ENCODE measurements at places on chromosomes 2 and 18.

- DNase-seq: no peak
Observed at GRCh38 chr18:44246001-44246400, 434.7 kb upstream of the SETBP1 start.

GRCh38 chr2:52597346-52597745 is 1170.3 kb upstream of the CHAC2 start:
- no peak for DNase-seq

DNA sequence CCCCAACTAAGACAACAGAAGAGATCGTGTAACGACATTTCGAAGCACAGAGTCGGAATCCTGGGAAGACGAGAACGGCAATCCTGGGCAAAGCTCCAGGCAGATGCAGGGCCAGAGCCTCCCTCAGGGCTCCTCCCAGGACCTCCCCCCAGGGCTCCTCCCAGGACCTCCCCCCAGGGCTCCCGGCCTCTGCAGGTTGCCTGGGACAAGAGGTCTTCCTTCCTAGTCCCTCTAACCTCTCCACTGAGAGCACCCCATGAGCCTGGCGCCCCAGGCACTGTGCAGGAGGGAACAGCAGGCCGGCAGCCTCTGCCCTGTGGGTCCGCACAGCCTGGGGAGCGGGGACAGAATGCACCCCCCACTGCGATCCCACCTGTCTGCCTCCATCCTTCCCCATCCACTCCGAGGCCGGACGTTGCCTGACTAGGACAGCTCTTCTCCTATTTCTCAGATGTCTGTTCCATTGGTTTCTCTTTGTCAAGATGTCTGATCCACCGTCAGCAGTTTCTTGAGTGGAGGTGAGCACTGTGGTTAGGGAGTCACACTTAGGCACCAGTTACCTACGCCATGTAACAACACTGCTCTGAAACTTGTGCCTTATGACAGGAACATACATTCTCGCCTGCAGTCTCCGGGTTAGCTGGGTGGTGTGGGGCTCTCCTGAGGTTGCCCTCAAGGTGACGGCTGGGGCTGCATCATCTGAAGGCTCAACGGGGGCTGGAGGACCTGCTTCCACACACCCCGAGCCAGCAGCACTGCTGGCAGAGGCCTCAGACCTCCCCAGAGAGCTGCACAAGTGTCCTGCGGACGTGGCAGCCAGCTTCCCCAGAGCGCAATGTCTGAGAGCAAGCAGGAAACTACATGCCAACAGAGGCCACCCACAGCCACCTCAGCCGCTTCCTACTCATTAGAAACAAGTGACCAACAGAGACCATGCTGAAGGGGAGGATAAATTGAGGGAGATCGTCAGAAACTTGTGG is 28.9 kb downstream of the ADI1 start:
- no peak for DNase-seq

- DNase-seq: no peak
Observed at GRCh38 chr2:204201507-204201906, 264.9 kb downstream of the ICOS start.

DNA sequence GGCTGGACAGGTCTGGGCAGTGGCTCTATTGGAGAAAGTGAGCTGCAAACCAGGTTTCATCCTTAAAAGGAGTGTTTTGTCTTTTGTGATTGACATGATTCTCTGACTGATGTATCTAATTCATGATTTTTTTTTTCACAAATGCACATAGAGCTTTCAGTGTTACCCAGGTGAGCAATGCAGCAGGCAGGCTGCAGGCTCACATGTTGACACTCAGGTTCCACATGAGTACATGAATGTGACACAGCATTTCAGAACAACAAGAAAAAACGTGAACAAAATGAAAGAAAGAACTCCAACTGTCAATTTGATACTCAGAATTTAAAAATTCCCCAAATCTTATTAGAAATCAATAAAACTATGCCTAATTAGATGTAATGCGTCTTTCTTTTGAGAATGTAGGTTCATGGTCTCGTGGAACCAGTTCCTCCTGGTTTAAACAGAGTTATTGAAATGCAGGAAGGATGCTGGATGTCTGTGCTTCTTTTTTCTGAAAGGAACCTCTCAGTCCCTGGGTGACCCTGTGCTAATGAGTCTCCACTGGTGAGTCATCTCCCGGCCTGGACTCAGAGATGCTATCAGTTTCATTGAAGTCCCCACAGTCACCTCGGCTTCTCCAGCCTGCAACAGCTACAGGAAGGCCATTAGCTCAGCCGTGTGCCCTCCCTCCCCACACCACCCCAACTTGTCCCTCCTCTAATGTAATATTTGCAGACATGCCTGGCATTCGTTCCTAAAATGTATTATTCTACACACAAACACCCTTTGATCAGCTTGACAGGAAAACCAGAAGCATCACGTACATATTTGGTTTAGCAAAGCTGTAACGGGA is 430.4 kb downstream of the LPIN1 start:
- peak; percentile 76 for DNase-seq

DNA sequence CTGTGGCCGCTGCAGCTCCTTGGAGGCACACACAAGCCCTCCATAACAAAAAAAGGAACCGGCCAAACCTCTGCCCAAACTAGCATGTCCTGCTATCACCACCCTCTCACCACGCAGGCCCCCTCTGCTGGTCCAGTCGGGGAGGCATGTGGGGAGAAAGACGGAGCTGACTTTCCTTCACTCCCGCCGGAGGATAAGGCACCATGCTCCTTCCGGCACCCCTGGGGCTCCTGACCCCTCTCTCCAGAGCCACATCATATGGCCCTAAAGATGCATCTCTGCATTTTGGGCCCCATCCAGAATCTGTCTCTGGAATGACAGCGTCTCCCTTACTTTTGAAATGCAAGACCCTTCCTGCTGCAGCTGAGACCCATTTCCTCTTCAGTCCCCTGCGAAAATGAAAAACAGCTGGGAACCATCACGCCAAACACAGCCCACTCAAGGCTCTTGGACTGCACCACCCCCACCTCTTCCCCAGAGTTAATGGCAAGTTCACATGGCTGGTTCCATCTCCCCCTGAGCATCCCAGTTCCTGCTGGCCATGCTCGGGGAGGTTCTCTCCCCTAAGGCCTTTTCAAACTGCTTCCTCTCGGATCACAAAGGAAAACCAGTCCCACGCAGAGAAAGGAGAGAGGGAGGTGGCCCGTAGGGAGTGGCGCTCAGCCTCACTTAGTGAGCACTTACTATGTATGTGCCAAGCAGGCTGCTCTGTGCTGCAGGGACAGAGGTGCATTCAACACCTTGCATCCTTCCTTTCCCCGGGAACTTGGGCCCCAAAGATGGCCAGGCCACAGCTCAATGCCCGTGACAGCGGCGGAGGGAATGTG is 35.2 kb upstream of the MLPH start:
- no peak for DNase-seq

GRCh38 chr2:38268691-38269327 is 108.3 kb downstream of the ATL2 start:
- DNase-seq: no peak

DNA sequence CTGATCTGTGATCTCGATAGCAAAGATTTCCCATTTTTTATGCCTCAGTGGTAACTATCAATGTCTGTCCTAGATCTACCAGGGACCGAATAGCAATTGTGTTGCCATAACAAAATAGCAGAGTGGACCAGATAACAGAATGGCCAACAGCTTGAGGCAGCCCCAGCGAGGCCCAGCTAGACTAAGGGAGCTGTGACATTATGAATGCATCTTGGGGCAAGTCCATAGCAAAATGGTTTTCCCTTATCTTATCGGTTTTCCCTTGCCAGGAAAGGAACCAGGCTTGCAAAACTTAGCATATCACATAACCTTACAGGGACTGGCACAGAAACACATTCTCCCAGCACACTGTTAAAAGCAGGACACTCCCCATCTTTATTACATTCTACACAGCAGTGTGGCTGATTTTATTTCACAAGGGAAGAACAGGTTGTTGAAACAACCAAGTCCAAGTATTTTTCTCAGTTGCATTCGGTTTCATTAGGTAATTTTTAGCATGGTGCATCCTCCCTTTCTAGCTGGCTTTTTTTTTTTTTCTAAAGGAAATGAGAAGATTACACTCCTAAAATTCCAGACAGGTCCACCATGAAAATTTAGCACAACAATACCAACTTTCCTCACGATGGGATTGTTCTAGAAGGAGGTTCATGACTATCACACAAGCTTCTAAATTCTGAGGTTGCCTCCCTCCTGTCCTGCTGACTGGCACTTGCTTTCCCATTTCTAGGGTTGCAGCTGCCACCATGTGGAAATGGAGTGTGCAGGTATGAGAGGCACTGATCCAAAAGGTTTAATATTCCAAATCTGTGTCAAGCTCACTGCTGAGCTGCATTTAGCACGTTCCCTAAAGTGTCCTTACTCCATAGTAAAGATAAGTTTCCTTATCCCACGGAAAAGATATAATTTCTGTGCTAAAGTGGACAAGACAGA is 97.0 kb upstream of the SLC35G4 start:
- DNase-seq: no peak

DNA sequence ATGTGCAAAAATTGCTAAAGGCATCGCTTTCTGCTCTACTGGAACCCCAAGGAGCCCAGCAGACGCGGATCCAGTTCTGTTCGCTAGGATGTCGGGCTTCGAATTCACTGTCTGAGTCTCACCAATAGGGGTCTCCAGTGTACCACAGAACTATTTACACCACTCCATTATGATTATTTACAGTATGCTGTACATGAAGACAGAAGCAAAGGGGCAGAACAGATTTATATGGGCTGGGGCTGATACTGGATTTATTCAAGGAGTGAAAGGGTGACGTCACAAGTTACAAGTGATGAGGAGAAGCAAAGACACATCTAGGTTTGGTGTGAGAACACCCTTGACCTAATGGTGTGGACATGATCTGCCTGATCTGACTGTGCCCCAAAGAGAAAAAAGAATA is 185.3 kb upstream of the ATP5MC3 start:
- DNase-seq: peak; percentile 32

DNA sequence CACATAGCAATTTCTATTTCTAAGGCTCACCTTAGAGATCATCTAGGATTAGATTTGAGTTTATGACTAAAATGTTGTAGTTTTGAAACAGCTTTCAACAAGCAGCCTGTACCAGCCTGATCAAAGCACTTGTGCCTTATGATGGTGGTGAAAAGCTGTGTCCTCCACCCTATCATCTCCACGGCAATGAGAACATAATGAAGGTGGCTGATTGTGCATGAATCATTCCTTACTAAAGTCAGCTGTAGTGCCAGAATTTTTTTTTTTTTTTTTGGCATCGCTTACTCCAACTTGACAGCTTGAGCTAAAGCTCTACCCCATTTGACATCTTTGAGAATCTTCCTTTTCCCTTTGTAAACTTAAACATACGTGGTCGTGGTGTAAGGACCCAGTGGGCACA is 86.0 kb downstream of the DCC start:
- DNase-seq: no peak

DNA sequence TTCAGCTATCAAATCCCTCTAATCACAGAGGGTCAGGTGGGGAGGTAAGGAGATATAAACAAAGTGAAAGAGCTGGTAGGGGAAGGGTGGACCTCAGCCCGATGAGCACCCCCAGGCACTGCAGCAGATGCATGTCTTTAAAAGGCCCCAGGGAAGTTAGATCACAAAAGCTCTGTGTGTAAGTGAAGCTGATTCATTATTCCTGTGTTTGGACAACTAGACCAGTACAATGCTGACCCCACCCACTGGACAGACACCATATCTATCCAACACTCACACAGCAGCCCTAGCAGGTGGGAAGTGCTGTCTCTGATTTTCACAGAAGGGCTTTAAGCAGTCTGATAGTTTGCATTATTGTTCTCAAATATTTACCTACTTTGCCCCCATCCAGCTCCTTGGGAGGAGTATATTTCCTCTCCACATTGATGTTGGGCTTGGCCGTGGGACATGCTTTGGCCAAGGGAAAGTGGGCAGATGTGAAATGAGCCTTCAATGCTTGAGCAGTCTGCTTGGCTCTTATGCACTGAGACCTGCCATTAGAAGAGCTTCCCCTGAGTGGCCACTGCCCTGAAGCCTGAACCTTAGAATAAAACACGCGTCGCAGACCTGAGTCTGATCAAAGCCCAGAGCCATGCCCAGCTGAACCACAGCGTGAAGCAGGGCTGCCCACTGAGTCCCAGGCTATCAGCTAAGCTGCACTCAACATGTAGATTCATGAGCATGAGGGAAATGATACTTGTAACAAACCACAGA is 111.4 kb downstream of the COPS8 start:
- DNase-seq: no peak

- DNase-seq: no peak
Observed at GRCh38 chr2:238868067-238868524, 20.2 kb downstream of the TWIST2 start.

- DNase-seq: no peak
Observed at GRCh38 chr2:235611349-235611748, 117.5 kb downstream of the AGAP1 start.
